Right lung (tissue), 10 donors: ENCODE measurements at places on chromosomes 12 and 14. TPM values are rescaled to one million over a fixed set of nuclear protein-coding genes. Genes with fewer than 3 reads are reported as not detected.

The SLC8A3 gene
- polyA plus RNA-seq, result 7.3 TPM

The P2RX2 gene
- 10.8 TPM for polyA plus RNA-seq

DNA sequence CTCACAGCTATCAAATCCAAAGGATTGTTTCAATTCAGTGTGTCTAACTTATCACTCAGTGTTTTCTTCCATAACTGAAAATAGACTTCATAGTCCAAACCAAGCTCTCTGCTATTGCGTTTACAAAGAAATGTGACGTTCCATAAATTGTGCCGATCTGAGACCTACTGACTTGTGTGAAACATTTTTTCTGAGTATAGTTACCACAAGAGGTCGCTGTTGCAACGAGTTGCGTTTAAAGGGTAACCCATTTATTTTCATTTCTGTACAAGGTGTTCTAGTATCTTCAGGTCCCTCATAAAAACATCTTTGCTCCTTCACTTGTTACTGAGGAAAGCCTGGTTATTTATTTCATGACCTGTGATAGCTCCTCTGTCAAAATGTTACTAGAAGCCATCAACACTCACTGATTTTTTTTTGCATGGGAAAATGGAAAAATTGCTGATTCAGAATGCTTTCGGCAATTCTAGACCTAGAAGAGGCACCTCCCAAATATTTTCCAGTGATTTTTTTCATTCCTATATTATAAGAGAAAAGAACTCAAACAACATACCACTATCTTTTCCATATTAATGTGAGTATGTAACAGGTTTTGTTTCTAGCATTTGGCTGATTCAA, 60.9 kb upstream of the OR4E1 start:
- DNase-seq, result peak; percentile 14

DNA sequence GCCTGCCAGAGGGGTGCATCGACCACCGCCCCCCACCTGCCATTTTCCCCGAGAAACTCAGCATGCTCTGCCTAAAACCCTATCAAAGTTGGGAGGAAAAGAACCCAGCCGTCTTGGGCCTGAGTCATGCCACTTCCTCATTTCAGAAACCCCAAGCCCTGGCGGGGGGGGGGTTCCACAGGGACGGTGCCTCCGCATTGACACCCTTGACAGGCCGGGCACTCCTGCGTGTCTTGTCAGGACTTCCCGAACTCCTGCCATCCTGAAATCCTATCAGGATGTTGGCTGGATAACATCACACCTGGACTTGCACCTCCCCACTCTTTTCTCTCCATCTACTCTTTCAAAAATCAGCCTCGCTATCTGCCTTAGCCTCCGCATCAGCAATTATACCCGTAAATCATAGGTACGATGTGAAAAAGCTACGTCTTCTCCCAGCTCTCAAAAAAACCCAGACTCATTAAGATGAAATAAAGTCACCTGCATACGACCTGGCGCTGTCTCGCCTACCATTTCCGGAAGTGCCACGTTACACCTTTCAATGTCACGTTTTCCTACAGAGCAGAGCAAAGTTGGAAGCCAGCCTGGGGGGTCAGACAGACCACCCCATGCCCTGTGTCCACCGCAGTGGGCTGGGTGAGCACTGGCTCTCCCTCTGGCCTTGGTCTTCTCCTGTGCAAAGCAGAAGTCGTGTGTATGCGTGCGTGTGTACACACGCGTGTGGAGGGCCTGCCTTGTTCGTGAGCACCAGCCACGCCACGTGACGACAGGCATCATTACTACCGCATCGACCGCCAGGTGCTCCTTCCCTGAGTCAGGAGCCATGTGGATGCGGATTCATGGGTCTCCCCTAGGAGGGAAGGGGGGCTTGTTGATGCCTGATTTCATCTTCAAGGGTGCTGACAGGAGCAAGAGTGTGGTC, 96.7 kb downstream of the RFLNA start:
- no peak for DNase-seq

GRCh38 chr14:50839691-50840090, 8.7 kb upstream of the NIN start:
- DNase-seq, result no peak
